ENCODE measurements at places on chromosomes 5 and 9.

- H3K27me3 ChIP-seq, result no peaks in the 10 kb centered on the region
- H3K4me3 ChIP-seq, result no peak overlapping the region
- no peak overlapping the region for H3K27ac ChIP-seq
- H3K4me1 ChIP-seq, result peaks cover 9% of the 10 kb centered on the region
- DNase-seq, result no peak
- H3K36me3 ChIP-seq, result no peaks in the 10 kb centered on the region
Measured at GRCh38 chr9:7783635-7784063, 15.9 kb downstream of the DMAC1 start.

- no peak overlapping the region for H3K4me3 ChIP-seq
- no peak for DNase-seq
- no peaks in the 10 kb centered on the region for H3K27me3 ChIP-seq
- no peak overlapping the region for H3K27ac ChIP-seq
- H3K4me1 ChIP-seq, result peaks cover 56% of the 10 kb centered on the region
Measured at GRCh38 chr9:136605988-136606660, 56.6 kb upstream of the EGFL7 start.

- H3K27ac ChIP-seq, result peak overlapping the region; percentile 16
- H3K27me3 ChIP-seq, result no peaks in the 10 kb centered on the region
- H3K36me3 ChIP-seq, result no peaks in the 10 kb centered on the region
- no peak overlapping the region for H3K4me3 ChIP-seq
- DNase-seq, result peak; percentile 23
Measured at GRCh38 chr9:71384343-71384742, 262.9 kb upstream of the TRPM3 start.

DNA sequence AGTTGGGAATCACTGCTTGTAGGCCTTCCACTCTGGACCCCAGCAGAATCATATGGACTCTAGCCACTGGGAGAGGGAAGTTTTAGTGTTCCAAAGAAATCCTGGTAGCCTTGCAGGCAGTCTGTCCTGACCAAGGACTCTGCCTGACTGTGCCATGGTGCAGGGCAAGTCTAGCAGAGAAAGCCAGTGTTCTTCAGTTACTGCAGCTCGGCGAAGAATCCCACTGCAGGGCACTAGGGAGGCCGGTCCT is 20.3 kb upstream of the MATR3 start:
- H3K4me3 ChIP-seq, result peak overlapping the region; percentile 73
- peaks cover 13% of the 10 kb centered on the region for H3K4me1 ChIP-seq
- DNase-seq, result no peak

DNA sequence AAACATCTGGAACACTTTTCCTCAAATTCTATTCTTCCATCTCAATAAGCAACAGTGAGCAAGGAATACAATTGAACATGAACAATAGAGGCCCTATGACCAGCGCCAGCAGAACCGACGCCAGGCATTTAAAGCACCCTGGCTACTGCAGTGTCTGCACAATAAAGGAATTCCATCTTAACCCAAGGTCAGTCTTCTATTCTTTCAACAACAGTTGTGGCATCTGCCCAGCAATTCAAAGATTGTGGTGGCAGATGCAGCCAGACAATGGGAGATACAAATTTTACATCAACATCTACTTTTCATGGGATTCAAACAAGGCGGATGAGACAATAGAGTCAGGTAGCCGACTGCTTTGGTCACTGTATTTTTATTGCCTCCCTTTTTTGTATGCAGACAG is 65.9 kb downstream of the ELL2 start:
- H3K36me3 ChIP-seq, result peaks cover 3% of the 10 kb centered on the region
- H3K27me3 ChIP-seq, result no peaks in the 10 kb centered on the region
- H3K27ac ChIP-seq, result no peak overlapping the region
- H3K4me3 ChIP-seq, result no peak overlapping the region

GRCh38 chr5:172450861-172451695 is 3.2 kb downstream of the SH3PXD2B start:
- H3K36me3 ChIP-seq, result peaks cover 3% of the 10 kb centered on the region
- peaks cover 23% of the 10 kb centered on the region for H3K4me1 ChIP-seq
- H3K27me3 ChIP-seq, result no peaks in the 10 kb centered on the region
- no peak for DNase-seq
- no peak overlapping the region for H3K4me3 ChIP-seq
- no peak overlapping the region for H3K27ac ChIP-seq

GRCh38 chr9:78358329-78359051 is 61.6 kb downstream of the PSAT1 start:
- H3K27me3 ChIP-seq, result no peaks in the 10 kb centered on the region
- DNase-seq, result no peak
- H3K4me1 ChIP-seq, result no peaks in the 10 kb centered on the region
- H3K4me3 ChIP-seq, result no peak overlapping the region
- H3K36me3 ChIP-seq, result no peaks in the 10 kb centered on the region

- no peaks in the 10 kb centered on the region for H3K27me3 ChIP-seq
Measured at GRCh38 chr5:54205918-54206317, 104.5 kb downstream of the ARL15 start.

DNA sequence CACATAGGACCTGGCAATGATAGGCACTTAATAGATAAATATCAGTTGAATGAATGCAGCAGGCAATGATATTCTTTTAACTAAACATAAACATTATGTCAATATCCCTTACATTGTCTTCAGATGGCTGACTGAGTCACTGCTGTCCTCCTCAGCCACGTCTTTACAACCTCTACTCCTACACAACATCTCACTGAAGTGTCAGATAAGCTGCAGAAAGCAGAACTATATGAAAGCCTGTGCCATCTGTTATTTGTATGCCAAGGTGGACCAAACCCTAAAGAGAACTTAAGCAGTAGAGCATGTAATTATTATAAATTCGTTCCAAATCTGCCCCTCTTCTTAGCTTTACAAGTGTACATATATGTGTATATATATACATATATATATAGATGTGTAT is 271.2 kb downstream of the RASEF start:
- no peak overlapping the region for H3K27ac ChIP-seq
- no peak for DNase-seq
- H3K4me3 ChIP-seq, result no peak overlapping the region
- no peaks in the 10 kb centered on the region for H3K27me3 ChIP-seq

DNA sequence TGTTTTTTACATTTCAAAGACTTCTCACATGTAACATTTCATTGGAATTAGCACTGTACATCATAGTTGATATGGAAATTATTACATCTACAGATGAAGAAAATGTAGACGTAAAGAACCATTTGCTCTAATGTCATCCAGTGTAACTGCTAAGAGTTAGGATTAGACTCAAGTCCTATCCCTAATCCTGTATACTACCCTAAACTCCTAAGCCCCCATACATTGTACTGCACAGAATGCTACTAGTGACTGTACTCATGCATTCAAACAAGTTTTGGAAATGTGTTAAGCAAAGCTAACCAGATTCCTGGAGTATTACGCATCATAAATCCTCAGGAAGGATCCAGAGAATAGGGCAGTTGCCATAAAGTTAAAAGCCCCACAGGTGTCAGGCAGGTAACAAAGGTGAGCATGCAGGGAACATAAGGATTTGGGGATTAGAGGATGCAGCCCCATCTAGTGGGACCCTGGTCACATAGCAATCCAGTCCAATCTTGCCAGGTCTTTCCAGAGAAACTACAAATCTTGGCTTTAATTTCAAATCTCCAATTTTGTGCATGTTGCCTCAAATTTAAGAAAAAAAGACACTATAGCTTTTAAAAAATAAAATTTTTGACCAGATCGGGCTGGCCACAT is 32.0 kb downstream of the HAVCR1 start:
- no peaks in the 10 kb centered on the region for H3K4me1 ChIP-seq
- H3K4me3 ChIP-seq, result no peak overlapping the region
- no peaks in the 10 kb centered on the region for H3K27me3 ChIP-seq
- H3K27ac ChIP-seq, result no peak overlapping the region
- H3K36me3 ChIP-seq, result no peaks in the 10 kb centered on the region

- peaks cover 2% of the 10 kb centered on the region for H3K36me3 ChIP-seq
- H3K27ac ChIP-seq, result no peak overlapping the region
- H3K27me3 ChIP-seq, result no peaks in the 10 kb centered on the region
- DNase-seq, result no peak
- peak overlapping the region; percentile 88 for H3K4me3 ChIP-seq
Measured at GRCh38 chr9:93577975-93578682, 1.7 kb downstream of the PHF2 start.

- H3K4me1 ChIP-seq, result no peaks in the 10 kb centered on the region
- no peak for DNase-seq
- H3K4me3 ChIP-seq, result no peak overlapping the region
- no peaks in the 10 kb centered on the region for H3K36me3 ChIP-seq
- no peaks in the 10 kb centered on the region for H3K27me3 ChIP-seq
Measured at GRCh38 chr9:26172301-26172700, 494.1 kb upstream of the TUSC1 start.

All from neuronal stem cell (in vitro differentiated cells).